ENCODE measurements at places on chromosomes 12 and 14.

GRCh38 chr14:106633721-106634120 lies 1107.3 kb downstream of the TMEM121 start:
- no peak for DNase-seq

GRCh38 chr12:87935216-87935615 lies 94.0 kb downstream of the C12orf50 start:
- no peak for DNase-seq

DNA sequence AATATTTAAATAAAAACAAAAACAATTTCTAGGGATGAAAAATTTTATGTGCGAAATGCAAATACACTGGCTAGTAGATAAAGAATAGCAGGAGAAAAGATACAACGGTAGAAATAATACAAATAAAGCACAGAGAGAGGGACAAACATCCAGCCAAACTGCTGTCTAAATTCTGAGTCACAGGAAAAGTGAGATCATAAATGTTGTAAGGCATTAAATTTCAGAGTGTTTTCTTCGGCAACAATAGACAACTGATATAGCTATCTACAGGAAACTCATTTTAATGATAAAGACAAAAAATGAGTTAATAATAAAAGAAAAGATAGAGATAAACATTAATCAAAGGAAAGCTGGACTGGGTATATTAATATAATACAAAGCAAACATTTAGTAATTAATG lies 122.2 kb downstream of the NTS start:
- no peak for DNase-seq

GRCh38 chr14:61139006-61139599 lies 142.0 kb downstream of the TMEM30B start:
- no peak for DNase-seq

DNA sequence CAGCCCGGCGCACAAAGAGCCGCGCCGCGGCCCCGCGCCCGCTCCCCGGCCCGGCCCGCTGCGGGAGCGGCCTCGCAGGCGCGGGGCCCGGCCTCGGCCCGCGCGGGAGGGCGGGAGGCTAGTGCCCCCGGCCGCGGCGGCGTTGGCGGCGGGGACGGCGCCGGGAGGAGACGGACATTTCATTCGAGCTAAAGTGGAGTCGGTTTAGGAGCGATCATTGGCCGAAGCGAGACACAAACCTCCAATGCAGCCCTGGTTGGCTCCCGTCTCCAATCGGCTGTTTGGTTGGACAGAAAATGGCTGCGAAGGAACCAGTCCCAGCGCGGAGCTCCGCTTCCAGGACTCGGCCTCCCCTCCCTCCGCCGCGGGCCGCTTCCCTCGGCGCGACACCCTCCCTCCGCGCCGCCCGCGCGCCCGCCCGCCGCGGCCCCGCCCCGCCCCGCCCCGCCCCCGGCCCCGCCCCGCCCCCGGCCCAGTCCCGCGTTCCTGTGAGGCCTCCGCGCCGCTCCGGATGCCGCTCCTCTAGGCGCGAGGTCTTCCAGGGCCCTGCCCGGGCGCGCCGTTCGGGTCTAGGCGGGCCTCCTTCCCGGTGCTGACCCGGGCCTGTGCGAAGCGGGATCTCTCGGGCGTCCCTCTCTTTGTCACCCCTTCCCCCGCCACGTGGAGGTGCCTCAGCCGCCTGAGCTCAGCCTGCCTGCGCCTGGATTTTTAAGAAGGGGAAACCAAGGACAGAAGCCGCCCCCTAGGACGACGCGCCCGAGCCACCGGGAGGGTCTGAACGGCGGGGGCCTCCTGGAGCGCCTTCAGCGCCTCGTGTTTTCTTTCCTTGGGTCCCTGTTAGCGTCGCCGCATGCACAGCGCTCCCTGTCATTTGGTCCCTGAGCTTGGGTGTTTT lies at the start of gene NFYB:
NFYB (minus strand) TSS at position 309 of the 895 bp plus-strand sequence. CDS start 2,757 bp downstream, outside the sequence.
- peak; percentile 99 for DNase-seq

DNA sequence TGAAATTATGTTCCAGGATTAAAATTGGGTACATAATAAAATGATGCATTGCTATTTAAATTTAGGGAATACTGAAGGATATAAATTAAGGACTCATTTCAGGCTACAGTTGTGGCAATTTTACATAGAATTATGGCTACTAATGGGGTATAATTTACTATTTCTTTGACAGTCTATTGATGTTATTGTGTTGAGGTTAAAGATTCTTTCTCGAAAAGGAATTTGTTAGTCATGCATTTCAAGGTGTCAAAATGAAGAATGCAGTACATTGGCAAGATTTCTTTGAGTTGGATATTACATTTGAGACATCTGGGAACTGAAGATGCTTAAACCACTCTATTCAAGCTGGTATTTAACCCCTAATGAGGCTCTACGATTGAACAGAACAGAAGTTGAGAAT lies 28.3 kb downstream of the SLC5A8 start:
- DNase-seq = no peak

GRCh38 chr12:41274643-41275042 lies 86.5 kb downstream of the PDZRN4 start:
- no peak for DNase-seq

GRCh38 chr14:65243766-65244442 lies 141.6 kb upstream of the MAX start:
- no peak for DNase-seq

DNA sequence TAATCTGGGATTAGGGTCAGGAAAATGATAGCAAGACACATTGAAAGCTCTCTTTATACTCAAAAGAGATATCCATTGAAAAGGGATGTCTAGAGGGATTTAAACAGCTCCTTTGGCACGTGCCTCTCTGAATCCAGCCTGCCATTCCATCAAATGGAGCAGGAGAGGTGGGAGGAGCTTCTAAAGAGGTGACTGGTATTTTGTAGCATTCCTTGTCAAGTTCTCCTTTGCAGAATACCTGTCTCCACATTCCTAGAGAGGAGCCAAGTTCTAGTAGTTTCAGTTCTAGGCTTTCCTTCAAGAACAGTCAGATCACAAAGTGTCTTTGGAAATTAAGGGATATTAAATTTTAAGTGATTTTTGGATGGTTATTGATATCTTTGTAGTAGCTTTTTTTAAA lies 25.4 kb upstream of the PLEKHD1 start:
- no peak for DNase-seq

GRCh38 chr12:128977441-128977840 lies 124.2 kb downstream of the GLT1D1 start:
- DNase-seq = no peak

- no peak for DNase-seq
Observed at GRCh38 chr12:118842866-118843265, 138.5 kb upstream of the SRRM4 start.

GRCh38 chr12:85552461-85552860 lies 272.4 kb downstream of the ALX1 start:
- no peak for DNase-seq

GRCh38 chr14:105862581-105863239 lies 336.3 kb downstream of the TMEM121 start:
- DNase-seq = peak; percentile 28

- DNase-seq = no peak
Observed at GRCh38 chr12:116718655-116719454, 19.0 kb downstream of the SPRING1 start.

- DNase-seq = no peak
Observed at GRCh38 chr12:91990525-91990924, 155.1 kb downstream of the BTG1 start.

DNA sequence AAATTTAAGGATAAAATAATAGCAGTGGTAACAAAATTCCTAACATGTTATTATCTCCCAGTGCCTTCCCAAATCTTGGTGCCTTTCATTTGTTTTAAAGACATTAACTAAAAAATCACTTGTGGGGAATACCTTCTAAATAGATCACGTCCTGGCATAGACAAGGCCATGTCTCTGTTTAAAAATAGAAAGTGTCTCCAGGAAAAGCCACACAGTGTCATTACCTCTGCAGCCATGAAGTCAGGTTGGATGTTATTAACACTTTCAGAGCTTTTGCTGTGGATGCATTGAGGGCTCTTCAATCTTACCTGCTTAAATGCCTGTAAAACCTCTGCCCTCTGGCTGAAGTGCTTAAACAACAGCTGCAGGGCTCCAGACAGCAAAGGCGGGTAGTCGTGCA lies 211.1 kb downstream of the ITPR2 start:
- peak; percentile 76 for DNase-seq

DNA sequence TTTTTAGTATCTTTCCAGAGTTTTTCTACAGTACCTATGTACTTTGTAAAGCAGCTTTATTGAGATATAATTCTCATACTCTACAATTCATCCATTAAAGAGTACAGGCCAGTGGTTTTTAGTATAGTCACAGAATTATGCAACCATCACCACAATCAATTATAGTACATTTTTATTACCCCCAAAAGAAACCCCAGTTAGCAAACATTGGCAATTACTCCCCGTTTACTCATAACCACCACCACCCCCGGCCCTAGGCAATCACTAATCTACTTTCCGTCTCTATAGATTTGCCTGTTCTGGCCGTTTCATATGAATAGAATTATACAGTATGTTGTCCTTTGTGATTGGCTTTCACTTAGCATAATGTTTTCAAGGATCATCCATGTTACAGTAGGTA lies 119.8 kb downstream of the KICS2 start:
- no peak for DNase-seq

GRCh38 chr14:54047645-54048308 lies 91.2 kb upstream of the BMP4 start:
- no peak for DNase-seq

- DNase-seq = no peak
Observed at GRCh38 chr12:100675432-100675831, 101.9 kb downstream of the GAS2L3 start.

GRCh38 chr14:99862136-99862535 lies 68.9 kb downstream of the EML1 start:
- no peak for DNase-seq

GRCh38 chr14:90060965-90061684 lies 669 bp upstream of the KCNK13 start:
- DNase-seq = no peak

DNA sequence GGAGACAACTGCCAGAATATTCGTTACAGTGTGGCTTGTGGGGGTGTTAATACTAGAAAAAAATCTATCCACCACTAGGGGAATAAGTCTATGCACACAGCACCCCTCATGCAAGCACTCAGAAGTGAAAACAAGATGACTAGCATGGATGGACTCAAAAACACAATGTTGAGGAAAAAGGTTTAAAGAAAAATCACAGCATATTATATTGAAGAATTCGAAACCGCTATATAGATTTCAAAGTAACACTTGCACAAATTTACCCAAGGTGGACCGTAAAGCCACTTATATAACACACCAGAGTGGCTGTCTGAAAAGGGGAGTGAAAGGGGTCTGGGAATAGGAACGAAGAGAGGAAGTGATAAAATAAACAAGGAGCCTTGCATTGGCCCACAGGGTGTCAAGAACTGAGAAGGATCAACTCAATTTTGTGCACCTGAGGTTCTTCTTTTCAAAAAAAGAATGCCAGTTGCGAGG lies 544 bp downstream of the ABCD4 start:
- DNase-seq = no peak

- DNase-seq = peak; percentile 94
Observed at GRCh38 chr14:61281186-61281947, at the start of gene TMEM30B. TSS of gene TMEM30B (minus strand) at chr14:61281338. CDS start at chr14:61281147, 191 bp downstream.

DNA sequence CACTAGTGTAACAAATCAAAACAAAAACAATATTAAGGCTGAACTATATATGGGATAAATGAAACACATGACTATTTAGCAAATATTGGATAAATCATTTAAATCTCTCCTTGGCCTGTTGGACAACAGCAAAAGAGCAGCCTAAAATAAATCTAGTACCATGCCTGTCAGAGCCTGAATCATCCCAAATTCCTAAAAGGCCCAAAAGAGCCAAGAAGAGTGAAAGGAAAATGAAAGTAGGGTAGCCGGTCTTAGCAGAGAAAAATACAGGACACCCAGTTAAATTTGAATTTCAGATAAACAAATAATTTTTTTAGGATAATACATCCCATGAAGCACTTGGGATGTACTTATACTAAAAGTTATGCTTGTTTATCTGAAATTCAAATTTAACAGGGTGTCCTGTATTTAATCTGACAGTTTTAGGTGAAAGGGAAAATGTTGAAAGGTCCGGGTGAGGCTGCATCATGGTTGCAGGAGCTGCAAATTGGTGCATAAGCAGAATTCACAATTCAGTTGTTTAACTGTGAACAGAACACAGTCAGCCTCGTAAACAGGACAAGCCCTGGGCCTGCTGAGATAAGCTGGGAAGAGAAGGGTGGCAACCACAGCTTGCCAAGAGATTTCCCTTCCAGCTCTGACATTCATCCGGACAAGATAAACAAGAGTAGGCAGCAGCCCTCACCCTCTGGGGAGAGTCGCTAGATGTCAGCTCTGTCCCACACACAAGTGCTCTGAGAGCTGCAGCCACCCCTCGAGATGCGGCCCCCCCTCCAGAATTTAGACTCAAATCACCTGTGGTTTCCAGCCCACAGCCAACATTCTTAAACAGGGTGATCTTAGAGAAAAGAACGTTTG lies 30.3 kb downstream of the DMAC2L start:
- peak; percentile 88 for DNase-seq

Measured in islet precursor cell (in vitro differentiated cells).